ENCODE measurements at places on chromosomes 1 and 21.

DNA sequence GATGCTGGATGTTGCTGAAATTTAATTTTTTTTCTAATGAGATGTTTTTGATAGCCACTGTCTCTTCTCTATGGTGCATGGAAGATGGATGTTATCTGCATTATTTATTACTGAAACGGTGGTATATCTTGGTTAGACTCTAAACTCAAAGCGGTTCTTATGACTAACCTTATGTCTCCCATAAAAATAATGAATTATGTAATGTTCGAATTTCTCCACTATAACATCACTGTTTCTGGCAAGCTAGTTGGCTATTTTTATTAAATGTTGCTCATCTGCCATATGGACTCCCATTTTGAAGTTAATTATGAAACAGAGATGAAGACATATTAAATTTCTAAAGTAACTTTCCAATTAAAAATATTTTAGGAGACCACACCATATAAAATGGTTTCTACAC, 808.6 kb upstream of the ADGRL4 start:
- DNase-seq = no peak

DNA sequence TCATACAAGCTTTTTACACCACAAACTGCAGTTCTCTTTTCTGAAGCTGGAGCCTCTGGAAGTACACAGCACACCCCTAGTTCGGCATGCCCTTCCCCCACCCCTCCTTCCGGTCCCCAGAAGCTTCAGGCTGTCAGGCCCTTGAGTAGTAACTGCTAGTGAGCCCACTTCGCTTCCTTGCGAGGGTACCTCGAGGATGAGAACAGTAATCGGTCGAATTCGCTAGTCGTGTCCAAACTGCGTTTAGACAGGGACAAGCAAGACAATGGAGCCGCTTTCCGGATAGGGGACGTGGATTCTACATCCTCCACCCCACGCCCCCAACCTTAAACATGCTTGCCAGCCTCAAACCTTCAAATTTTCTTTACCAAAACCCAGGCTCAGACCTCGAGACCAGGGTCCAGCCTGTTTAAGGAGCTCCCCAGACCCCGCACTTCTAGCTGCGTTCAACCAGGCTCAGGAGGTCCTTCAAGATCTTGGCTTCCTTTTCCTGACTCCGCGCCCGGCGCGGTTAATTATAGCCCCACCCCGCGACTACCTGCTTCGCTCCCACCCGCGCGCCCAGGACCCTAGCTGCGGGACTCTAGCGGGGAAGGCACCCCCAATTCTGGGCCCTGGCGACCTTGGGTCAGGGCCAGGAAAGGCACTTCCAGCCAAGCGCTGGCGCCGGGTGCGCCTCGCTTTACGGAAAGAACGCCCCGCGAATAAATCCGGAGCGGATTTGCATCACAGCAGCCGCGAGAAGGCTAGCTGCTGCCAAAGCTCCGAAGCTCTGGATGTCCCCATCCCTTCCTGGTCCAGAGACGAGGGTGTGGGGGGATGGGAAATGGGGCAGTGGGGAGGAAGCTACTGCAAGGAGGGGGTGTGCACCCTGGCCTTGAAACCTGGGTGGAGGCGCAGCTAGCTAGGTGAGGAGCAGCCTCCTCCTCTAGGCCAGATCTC, 8.1 kb upstream of the TSPAN1 start:
- no peak for DNase-seq

DNA sequence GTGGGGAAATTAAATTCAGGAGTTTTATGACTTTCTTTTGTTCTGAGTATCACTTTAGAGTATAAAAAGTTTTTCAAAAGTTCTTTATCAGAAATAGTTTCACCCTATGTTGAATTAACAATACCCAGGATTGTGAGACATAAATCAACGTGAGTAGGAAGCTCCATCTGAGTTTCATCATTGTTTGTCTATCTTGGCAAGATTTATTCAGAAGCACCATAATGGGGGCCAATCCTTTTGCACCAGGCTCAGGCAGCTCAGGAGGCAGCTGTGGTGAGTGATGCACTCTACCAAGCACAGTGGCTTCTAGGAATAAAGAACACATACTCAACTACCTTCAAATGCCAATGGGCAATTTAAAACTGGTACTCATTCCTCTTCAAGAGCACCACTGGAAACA, 12.0 kb downstream of the CREG1 start:
- DNase-seq = no peak

DNA sequence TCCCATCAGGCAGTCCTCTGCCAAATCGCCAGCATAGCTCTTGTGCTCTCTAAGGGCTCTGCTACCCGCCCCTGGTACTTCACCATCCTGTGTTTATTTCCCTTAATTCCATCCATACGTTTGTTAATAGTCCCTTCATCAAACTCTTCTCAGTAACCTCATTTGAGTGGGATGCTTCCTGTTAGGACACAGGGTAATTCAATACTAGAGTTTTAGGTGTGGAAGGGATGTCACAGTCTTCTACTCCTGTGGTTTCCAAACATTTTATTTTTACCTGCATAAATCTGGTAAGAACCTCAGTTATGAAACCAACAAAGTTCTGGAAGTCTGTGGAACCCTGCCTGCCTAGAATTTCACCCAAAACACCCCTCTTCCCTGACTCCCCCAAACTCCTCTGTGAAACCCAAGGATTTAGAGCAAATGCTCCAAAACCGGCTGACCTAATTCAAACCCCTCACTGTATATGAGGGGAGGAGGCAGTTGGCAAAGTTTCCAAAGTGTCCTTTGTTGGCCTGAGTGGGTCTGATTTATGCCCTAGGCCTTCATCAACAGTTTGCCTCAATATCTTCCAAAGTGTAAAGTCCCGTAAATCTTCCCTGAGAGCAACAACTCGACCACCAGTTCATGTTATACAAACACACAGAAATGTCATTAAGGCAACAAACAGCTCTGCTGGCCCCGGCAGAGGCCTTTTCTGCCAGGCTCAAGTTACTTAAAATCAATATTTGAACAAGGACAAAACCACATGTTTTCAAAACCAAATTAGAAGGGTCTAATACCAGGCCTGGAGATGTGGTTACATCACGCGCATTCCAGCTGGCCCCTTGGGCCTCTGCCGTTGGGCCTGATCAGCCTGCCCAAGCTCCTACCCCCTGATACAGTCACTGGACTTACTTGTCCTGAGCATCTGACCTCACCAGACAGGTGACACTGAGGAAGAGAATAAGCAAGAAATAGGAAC, 82.4 kb upstream of the FGGY start:
- DNase-seq = no peak

- DNase-seq = no peak
Observed at GRCh38 chr21:23152130-23152529, 2153.9 kb downstream of the NCAM2 start.

- no peak for DNase-seq
Observed at GRCh38 chr1:205565799-205566198, 61.3 kb downstream of the CDK18 start.

- no peak for DNase-seq
Observed at GRCh38 chr21:45954261-45954660, 27.3 kb upstream of the COL6A1 start.

- peak; percentile 59 for DNase-seq
Observed at GRCh38 chr1:8097077-8097799, 71.1 kb upstream of the ERRFI1 start.

- DNase-seq = no peak
Observed at GRCh38 chr1:230359992-230360668, 66.0 kb downstream of the PGBD5 start.

- DNase-seq = no peak
Observed at GRCh38 chr1:5959087-5959486, 33.1 kb downstream of the NPHP4 start.

DNA sequence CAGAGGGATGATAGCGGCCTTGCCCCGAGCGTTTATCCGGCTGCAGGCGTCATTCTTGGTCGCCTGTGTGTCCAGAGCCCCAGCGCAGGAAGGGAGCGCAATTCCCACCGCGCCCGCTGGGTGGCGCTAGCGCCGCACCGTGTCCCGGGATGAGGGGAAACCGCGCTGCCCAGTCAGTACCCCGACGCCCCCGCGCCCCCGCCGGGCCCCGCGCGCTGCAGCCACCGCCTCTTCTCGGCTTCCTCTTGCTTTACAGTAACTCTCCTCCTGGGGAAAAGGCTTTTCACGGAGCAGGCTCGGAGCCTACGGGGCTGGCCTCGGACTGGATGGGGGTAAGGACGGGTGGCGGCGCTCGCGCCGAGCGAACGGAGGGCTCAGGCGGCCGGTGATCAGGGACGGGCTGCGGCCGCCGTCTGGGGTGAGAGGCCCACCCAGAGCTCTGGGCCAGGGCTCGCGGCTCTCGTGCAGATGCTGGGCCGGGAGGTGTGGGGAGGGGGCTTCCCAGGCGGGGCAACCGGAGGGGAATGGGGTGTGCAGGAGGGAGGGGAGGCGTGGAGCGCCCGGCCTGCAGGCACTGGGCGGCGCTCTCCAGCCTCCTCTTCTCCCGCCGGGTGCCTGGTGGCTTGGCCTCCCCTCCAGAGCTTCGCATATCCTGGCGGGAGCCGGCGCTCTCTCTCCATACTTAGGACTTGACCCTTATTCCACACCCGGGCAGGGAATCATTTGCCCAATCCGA, 29.8 kb downstream of the TEX35 start:
- DNase-seq = peak; percentile 92

DNA sequence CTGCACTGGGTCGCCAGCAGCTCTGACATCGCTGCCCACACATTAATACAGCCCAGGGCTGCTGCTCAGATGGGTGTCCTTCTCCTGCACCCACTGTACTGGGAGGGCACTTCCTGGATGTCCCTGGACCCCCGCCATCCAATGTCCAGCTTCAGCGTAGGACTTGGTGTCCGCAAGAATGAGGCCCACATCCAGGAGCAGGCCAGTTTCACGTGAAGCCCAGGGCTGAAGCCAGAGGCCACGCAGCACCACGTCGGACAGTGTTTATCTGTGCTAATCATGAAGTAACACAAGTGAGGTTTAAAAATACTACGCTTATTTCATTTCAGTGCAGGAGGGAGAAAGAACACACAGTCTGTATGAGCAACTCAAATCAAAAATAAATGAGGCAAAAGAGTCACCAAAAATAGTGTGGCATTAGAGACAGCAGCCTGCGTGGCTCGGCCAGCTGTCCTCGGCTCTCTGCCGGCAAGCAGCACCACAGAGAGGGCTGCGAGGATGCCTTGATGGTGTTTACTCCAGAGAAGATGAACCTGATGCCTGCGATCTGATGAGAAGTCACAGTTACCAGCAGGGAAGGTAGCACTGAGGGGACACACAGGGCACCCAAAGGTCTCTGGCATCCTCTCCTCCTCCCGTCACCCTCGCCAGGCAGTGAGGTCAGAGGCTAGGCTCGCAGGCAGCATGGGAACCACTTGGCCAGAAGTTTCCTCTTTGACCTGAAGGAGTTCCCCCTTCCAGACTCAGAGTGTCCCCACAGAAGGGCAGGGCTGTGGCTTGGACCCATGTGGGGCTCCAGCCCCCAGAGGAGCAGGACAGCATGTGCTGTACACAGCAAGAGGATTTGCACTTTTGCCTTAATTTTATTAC, 22.1 kb upstream of the NPHP4 start:
- DNase-seq = no peak

GRCh38 chr1:235960809-235961208, 94.1 kb upstream of the LYST start:
- no peak for DNase-seq

GRCh38 chr1:189350983-189351616, 1126.6 kb downstream of the BRINP3 start:
- DNase-seq = no peak

GRCh38 chr1:109341944-109342930, 35.4 kb upstream of the MYBPHL start:
- DNase-seq = no peak

DNA sequence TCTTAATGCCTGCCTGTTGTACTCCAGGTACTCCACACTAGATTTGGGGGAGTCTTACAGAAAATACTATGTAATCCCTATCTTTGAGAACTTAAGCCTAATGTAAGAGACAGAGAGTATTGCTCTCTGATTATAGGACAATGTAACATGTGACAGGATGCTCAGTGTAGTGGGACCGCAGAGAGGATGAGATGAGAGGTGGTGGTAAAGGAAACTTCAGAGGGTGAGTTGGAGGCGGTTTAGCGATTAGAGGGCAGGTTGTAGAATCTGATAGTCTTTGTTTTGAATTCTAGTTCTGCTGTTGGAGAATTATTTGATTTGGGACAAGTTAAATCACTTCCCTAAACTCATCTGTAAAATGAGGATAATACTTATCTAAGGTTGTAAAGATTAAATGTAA, 5.4 kb downstream of the SOAT1 start:
- peak; percentile 42 for DNase-seq

- no peak for DNase-seq
Observed at GRCh38 chr1:58060559-58061170, 485.9 kb downstream of the OMA1 start.

GRCh38 chr1:18922848-18923755, 20.7 kb upstream of the ALDH4A1 start:
- DNase-seq = no peak

DNA sequence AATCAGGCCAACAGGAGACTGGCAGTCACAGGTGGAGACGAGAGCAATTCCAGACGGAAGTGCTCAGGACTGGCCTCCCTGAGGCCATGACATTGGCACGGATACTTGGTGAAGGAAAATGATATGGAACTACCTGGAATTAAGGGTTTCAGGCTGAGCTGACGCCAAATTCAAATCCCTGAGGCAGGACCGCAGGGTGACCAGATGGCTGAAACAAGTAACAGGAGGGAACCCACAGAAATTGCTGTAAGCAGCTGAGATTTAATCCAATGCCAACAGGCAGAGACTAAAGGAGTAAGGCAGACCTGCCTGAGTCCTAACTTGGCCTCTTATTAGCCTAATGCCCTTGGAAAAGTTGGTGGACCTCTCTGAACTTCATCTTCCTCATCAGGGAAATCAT, 76.2 kb downstream of the ERG start:
- DNase-seq = no peak

DNA sequence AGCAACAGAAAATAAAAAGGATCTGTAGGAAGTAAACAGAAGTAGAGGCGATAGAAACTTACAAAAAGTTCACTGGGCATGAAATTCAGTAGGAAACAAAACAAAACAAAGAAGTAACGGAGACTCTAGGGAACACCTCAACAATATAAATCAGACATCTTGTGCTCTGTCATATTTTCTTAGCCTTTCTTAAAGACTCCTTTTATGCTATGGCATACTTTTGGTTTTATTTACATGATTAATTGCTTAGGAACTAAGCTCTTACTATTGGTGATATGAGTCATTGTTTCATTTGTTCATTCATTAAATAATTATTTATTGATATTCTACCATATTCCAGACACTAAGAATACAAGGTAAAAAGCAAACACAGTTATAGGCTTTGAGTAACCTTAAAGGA, 126.6 kb downstream of the KCNT2 start:
- DNase-seq = no peak

All from GM13977 (cell line).